Fibroblast of gingiva (primary cell): ENCODE measurements at places on chromosomes 2 and 18.

- no peak for DNase-seq
Measured at GRCh38 chr18:11106894-11107293, 42.5 kb downstream of the PIEZO2 start.

GRCh38 chr18:57107140-57107832 lies 39.6 kb upstream of the BOD1L2 start:
- DNase-seq, result no peak

- peak; percentile 80 for DNase-seq
Measured at GRCh38 chr2:8669157-8669817, 12.6 kb upstream of the ID2 start.

DNA sequence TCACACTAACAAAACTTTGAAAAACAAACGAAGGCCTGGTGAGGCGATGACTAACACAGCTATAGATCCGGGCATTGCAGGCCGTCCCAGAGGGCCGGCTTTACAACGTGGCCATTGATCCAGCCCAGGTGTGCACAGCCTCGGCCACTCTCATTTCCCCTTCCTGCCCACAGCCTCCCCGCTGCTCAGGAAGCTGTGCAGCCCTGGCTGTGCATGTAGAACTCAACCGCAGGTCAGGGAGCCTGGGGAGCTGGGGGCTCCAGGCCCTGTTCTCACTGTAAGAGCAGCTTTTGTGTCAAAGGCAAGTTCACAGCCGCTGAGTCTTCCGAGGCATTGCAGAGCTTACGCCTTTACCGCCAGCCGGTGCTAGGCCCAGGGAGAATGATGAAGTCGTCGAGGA lies 87.2 kb downstream of the LONRF2 start:
- no peak for DNase-seq

- DNase-seq, result peak; percentile 20
Measured at GRCh38 chr2:200756618-200757321, 54.9 kb upstream of the BZW1 start.

DNA sequence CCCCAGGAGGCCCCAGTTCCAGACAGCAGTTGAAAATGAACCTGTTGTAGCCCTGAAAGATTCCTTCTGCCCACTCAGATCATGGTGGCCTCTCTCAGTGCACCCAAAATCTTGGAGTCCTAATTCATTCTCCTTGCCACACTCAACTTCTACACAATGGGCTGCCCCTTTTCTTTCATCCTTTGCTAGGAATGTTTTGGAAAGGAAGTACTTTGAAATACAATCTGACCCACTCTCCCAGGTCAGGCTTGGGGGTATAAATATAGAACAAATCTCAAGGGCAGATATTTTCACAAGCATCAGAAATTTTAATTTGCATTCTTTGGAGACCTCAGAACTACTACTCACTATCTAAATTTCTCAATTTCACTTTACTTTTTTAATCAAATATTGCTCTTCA lies 103.2 kb upstream of the SH3BP4 start:
- DNase-seq, result no peak

DNA sequence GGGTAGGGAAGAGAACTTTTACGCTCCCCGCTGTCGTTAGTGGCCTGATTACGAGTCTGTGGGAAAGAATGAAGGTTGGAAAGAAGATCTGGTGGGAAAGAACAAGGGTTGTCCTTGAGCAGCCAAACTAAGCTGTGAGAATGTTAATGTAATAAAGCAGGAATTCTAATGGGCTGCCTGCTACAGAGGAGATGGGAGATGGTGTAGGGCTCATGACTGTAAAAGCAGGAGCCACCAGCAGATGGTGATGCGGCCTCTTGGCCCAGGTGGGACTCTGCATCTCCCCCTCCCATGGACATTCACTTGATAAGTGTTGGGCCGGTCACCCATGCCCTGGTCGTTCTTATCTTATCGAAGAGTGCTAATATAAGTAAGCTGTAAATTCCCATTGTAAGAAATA lies 150.0 kb downstream of the NEDD4L start:
- DNase-seq, result no peak

GRCh38 chr2:241298673-241299072 lies 16.8 kb downstream of the HDLBP start:
- DNase-seq, result no peak

DNA sequence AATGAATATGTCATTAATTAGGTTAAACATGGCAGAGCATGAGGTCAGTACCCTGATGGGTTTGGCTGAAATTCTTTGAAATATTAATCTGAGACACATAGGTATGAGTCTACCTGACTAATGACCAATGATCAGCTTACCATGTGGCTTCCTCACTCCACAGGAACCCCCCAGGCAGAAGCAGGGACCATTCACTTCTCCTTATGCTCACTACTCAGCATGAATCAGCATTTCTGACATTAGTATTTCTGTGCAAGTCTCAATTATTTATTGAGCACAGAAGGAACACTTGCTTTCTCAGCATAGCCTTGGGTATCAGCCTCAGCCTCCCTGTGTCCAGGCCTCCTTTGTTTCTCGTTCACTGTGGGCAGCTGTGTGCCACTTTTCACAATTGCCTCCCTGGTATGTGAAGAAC lies 9.3 kb upstream of the KCNE4 start:
- peak; percentile 10 for DNase-seq

DNA sequence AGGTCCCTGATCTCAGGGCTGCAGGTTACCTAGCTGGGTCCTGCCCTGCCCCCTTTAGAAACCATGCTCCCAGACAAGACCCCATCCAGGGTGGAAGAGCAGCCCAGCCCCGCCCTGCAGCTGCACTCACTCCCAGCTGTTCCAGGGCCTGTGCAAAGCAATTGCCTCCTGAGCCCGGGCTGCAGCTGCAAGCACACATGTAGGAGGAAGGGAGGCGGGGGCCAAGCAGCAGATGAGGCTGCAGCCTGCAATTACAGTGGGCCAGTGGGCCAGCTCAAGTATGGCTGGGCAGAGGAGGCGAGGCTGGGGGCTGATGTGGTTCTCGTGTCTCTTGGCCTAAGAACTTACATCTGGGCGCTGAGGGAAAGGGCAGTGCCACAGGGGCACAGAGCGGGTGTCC lies 65.4 kb upstream of the TUBA3E start:
- DNase-seq, result no peak
